ENCODE measurements at places on chromosomes 2 and 18.

DNA sequence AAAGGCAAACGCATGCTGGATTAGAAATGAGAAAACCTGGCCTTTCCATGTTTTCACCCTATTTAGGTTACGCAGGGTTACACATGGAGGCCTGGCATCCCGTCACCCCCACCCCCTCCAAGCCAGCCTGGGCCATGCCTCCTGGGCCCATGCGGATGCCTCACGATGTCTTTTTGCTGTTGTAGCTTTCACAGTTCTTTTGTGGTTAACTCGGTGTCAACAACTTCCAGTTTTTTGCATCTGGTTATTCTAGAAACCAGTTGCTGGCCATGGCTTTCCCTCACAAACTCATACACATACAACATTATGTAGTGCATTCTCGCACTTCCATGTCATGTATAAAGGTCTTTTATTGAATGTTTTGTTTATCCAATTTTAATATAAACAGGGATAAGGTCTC is 204.9 kb upstream of the PXDN start:
- no peak for DNase-seq

- no peak for DNase-seq
Measured at GRCh38 chr2:74252862-74253261, 54.4 kb downstream of the MTHFD2 start.

DNA sequence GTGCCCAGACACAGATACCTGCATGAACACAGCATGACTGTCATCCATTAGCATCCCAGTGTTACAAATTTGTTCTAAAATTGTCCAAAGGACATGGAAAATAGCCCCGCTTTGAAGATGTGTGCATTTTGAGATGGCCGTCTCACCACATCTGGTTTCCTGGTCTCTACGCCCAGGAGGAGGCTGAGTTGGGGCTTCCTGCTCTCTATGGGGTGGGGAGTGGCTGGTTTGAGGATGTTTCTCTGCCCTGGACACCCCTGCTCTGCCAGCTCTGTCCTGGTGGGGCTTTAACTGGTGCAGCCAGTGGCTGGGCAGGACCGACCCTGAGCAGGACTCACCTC is 74.6 kb upstream of the SMAD7 start:
- DNase-seq, result no peak

DNA sequence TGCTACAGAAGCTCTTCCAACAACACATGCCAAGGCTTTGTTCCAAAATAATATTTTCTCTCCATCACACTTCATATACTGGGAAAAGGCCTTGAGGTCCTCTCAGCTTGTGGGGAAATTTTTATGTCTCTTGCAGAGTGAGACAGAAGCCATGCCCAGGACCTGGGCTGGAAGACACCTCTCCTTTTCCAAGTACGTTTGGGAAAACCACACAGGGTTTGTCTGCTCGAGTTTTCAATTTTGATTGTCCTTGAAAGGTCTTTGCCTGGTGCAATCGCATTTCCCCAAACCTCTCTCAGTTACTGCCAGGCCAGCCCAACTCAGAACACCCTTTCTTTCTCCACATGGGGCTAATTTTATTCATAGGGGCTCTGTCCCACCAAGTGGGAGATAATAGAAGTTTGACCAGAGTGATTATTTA is 272.2 kb downstream of the OSR1 start:
- no peak for DNase-seq

DNA sequence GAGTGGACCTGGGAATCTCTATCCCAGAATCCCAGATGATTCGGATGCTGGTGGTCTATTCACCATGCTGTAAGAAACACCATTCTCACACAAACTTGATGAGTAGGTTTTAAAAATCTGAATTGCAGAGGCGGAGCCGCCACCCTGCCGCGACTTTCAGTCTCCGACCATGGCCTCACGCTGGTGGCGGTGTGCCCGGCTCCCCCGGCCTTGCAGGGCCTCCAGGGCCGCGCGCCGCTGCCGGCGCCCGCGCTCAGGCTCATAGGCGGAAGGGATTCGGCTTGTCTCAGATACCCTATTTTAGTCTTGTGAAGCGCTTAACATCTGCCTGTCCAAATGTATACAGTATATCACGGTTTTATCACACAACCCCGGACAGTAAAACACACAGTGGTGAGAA is 2.6 kb upstream of the PPM1B start:
- no peak for DNase-seq

DNA sequence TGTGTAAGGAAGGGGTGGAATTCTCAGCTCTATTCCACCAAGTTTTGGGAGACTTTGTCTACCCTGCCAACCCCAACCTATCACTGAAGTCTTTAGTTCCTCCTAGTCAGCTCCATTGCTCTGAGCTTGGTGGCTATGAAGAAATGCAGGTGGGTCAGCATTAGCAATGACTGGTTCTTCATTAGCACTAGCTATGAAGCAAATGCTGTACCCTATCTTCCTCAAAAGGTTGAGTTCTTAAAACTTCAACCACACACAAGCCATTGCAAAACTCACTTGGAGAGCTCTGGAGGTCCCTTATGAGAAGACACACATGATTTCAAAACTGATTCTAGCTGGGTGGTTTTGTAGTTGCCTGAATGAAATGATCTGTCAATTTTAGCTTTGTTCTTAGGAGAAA is 193.8 kb downstream of the IKZF2 start:
- no peak for DNase-seq

- DNase-seq, result no peak
Measured at GRCh38 chr2:218830526-218831306, 887 bp downstream of the PRKAG3 start.

GRCh38 chr18:11251891-11252270 is 102.5 kb upstream of the PIEZO2 start:
- no peak for DNase-seq

DNA sequence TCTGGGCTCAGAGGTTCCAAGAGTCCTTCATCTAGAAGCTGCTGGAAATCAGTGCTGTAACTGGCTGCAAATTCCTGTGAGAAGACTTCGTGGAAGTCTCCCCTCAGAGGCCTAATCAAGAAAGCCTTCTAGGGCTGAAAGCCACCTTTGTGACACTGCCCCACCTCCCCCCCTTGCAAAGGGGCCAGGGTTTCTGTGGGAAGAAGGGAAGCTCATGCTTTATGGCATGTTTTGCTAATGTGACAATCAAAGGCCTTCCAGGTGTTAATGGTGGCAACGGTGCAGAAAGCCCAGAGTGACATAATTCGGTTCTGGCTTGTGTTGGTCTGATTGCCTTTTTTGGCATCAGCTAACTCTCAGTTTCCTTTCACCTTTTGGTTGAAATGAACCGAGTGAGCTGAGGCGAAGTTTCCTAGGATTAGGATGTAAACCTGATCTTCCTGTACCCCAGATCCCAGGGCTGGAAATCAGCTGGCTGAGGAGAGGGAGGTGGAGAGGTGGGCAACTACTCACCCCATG is 126.9 kb upstream of the TRIB2 start:
- no peak for DNase-seq

GRCh38 chr2:175006281-175006680 is 1.1 kb upstream of the CHN1 start:
- DNase-seq, result no peak

DNA sequence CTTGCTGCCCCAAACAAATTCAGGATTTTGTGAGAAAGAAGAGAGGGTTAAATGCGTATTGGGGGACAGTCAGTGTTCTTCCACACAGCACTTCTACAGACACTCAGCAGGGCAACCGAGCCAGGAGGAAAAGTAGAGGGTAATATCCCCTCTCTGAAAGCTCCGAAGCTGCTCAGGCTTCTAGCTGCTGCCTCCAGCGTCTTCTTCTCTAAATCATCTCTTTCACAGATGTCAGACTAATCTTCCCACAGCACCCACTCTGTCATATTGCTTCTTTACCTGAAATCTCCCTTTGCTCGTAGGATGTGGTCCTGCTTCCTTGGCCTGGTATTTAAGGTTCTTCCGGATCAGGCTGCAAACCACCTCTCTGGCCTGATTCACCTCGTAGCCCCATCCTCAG is 117.6 kb upstream of the HAAO start:
- no peak for DNase-seq

DNA sequence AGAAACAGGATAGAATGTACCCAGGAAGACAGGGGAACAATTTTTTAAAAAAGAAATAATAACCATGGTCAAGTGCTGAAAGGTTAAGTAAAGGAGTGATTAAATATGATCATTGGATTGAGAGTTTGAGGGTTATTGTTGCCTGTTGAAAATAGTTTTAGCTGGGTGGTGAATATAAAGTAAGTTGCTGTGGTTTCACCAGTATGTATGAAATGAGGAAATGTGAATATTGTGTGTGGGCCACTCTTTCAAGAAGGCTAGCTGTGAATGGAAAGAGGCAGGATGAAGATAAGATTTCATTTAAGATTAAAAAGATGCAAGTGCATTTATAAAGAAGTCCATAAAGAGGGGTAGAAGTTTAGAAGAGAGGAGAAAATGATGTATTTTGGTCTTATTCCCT is 53.8 kb downstream of the GULP1 start:
- DNase-seq, result no peak

- DNase-seq, result no peak
Measured at GRCh38 chr18:2222270-2223185, 348.8 kb downstream of the METTL4 start.

- DNase-seq, result no peak
Measured at GRCh38 chr2:109609352-109610024, 4.3 kb downstream of the SEPTIN10 start.

- DNase-seq, result peak; percentile 6
Measured at GRCh38 chr2:20781656-20782265, 41.1 kb downstream of the LDAH start.

DNA sequence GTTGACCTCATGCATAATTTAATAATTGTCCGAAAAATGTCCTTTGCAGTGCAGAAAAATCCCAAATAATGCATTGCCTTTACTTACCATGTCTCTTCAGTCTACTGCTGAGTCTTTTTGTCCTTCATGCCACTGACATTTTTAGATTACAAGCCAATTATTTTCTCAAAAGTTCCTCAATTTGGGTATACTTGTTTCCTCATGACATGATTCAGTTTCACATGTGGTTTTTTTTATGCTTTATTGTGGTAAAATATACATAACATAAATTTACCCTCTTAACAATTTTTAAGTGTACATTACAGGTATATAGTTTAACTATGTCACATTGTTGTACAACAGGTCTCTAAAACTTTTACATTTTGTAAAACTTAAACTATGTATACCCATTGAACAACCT is 81.0 kb downstream of the EPC2 start:
- no peak for DNase-seq

DNA sequence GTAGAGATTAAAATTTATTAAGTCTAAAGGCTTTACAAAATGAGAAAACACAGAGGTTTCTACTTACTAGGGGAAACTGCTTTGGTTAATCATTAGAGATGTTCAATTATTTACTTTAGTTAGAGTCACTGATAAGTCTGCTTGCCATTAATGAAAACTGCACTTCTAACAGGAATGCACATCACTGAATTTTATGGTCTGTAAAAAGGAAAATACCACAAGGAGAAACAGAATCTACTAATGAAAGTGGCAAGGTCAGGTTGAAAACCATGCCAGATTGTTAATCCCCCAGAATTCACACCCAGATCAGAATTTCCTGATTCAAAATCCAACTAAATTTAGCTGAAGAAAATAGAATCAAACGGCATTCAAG is 90.5 kb upstream of the GRB14 start:
- DNase-seq, result no peak

DNA sequence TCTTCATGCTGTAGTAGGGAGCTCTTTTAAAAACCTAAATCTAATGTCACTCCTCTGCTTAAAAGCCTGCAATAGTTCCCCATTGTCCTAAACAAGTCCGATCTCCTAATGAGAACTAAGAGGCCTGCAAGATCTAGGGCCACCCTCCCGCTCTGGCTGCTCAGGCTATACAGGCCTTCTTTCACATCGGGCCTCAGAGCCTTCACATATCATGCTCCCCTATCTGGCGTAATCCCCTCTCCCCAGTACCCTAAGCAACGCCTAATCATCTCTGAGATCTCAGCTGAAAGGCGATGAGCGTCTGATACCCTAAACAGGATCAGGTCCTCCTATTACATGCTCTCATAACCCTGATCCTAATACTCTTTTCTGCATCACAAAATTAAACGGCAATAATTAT is 1.9 kb downstream of the MAP4K3 start:
- no peak for DNase-seq

DNA sequence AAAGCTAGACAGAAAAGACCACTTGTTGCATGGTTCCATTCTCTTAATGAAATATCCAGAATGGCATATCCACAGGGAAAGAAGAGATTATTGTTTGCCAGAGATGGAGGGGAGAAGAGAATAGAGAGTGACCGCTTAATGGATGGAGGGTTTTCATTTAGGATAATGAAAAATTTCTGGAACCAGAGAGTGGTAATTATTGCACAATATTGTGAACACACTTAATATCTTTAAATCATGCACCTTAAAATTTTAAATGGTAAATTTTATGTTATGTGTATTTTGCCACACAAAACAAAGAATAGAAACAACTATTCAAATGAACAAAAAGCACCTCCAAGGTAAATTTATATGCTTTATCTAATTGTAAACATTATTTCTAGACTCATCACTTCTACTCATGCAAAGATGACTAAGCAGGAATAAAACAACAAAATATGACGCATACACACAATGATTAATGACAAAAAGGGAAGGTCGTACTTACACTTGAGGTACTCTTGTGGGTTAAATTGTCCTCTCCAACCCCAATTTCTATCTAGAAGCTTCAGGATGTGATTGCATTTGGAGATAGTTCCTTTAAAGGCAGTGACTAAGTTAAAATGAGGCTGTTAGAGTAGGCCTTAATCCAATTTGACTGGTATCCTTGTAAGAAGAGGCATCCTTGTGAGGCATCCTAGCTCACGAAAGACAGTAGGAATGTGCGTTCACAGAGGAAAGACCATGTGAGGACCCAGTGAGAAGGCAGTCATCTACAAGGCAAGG is 18.7 kb upstream of the DHRS9 start:
- DNase-seq, result no peak

DNA sequence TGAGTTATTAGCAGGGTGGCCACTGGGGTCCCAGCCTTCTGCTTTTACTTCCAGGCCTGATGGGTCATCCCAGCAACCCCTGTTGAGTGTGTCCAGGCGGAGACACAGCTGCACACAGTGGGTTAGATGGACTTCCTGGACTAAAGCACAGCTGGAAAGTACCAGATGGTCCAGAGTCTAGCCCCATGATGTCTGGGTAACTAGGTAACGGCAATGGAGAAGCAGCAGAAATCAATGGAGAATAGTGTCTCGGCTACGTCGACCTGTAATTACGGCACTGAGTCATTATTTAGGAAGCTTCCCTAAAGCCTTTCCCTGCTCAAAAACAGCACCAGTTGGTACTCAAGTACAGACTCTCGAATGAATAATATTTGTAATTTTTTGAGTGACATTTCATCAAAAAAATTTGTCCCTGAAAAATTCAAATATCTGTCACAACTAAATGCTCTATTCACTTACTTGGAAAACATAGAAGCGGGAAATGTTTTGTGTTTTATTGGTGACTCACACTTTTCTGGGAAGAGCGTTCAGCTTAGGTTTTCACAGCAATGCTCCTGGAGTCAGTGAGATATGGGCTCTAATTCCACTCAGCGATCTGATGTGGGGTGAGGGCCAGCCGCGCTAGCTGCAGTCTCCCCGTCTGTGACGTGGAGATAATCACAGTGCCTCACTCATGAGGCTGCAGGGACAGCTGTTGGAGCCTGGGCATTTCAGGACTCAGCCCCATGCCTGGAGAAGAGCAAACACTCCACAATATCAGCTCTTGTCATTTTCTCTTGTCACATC is 16.2 kb upstream of the ARL4C start:
- no peak for DNase-seq
